B cell (primary cell): ENCODE measurements at places on chromosomes 3 and 15. TPM values are rescaled to one million over a fixed set of nuclear protein-coding genes. Genes with fewer than 3 reads are reported as not detected.

The WDR93 gene
- 0.06 TPM in 1 of 2 replicates, not detected in the other for polyA plus RNA-seq

The ERC2 gene
- polyA plus RNA-seq, result not detected in 2 replicates

The CPN2 gene
- polyA plus RNA-seq, result not detected in 2 replicates

The CLRN1 gene
- not detected in 2 replicates for polyA plus RNA-seq

The IL5RA gene
- polyA plus RNA-seq, result 0.43 and 2.6 TPM in 2 replicates

The PODXL2 gene
- polyA plus RNA-seq, result 3.1 and 3.2 TPM in 2 replicates

The EFHB gene
- 0.87 and 1.3 TPM in 2 replicates for polyA plus RNA-seq

The GP9 gene
- polyA plus RNA-seq, result 0.45 TPM in 1 of 2 replicates, not detected in the other

The SCN11A gene
- 0.07 and 0.14 TPM in 2 replicates for polyA plus RNA-seq

GRCh38 chr3:51375571-51375970 lies 9.5 kb upstream of the MANF start:
- DNase-seq, result no peak

GRCh38 chr3:12420393-12420792 lies 63.9 kb upstream of the TSEN2 start:
- no peak for DNase-seq

- DNase-seq, result no peak
Observed at GRCh38 chr3:25481386-25481785, 53.3 kb downstream of the RARB start.

DNA sequence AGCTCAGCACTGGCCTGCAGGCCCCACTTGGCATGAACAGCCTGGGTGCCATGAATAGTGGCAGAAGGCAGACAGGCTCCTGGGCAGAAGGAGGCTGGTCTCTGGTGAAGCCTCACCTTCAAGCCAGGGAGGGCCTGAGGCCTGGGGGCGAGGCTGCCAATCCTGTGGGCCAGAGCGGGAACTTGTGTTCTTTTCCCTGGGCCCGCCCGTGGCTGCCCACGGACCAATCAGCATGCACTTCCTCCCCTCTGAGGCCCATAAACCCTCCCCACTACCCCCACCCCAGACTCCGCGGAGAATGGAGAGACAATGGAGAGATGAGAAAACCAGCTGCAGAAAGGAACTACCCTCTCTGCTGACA lies 283.8 kb upstream of the ROBO1 start:
- DNase-seq, result no peak

DNA sequence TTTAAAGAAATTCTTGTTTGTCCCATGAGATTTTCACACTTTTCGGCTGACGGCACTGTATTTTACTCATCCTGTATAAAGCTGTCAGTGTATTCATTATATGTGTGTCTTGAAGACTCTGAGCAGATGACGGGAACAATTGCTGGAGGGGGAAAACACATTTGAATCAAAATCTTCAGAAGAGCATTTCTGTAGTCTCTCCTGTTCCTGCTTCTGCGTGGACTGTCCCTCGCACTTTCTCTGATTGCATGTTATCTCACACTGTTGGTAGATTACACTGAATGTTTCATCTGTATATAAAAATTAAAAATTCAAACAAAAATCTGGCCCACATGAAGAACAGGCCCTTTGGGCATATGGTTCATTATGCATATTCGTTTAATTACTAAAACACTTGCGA lies 184.9 kb downstream of the MCTP2 start:
- no peak for DNase-seq

DNA sequence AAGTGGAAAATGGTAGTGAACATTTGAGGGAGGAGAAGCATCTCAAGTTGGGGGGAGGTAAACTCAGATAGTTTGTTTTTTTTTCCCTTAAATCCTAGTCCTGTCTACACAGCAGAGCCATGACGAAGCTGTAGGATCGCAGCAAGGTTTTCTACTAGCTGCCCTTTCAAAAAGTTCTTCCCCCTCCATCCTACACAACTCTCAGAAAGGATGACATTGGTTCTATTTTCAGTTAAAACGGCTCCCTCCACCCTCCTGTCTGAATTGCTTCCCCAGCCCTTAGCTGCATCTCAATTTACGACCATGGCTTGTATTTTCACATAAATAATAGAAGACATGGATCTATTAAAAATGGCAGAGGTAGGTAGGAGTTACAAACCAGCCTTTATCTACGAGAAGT lies 2.2 kb downstream of the HOMER2 start:
- DNase-seq, result no peak

DNA sequence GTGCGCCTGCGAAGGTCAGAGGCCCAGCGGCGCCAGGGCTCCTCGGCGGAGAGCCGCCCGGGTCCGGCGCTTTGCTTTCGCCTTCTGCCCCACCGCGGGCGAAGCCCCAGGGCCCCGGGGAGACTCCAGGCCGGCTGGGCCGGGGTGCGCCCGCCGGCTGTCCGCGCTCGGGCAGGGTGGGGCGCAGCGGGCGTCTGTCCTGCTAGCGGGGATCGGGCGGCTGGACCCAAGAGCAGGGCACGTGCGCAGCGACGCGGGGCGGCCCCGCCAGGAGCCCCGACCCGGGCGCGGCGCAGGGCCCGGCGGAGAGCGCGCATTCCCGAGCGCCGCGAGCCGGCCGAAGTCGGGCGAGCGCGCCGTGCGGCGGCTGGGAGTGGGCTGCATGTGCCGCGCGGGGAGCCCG lies 569 bp upstream of the ALDH1A3 start:
- DNase-seq, result no peak

DNA sequence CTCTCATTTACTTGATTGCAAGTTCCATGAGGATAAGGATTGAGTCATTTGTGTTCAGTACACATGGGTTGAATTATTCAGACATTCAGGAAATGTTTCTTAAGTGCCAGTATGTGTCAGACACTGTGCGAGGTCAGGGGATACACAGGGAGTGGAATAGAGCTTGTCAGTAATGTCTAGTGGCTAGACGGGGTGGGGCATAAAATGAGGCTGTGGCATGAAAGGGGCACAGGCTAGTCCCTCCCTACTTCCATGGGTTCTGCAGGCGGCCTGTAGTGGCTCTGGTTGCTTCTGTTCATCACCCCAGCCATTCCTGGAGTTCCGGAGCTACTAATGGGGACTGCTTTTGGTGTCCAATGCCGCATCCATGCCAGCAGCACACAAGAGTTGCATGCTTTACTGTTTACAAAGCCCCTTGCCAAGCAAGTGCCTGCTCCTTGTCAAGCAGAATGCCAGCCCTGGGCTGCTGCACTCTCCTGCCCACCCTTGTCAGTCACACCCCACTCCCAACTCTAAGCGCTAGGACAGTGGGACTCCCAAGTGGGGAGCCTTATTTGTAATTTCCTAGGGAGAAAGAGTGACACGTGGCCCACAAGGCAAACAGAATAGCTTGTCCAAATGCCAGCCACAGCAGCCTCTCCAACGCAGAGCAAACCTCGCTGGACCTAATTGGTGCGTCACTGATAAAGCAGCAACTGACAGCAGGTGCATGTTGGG lies 70.8 kb downstream of the RAB11A start:
- DNase-seq, result no peak

GRCh38 chr3:111392894-111393398 lies 149.1 kb upstream of the CD96 start:
- DNase-seq, result peak; percentile 34

- DNase-seq, result no peak
Observed at GRCh38 chr3:177906126-177906511, 630.1 kb upstream of the KCNMB2 start.

- no peak for DNase-seq
Observed at GRCh38 chr3:8095724-8096123, 405.9 kb upstream of the LMCD1 start.

GRCh38 chr3:107208100-107208499 lies 169.1 kb upstream of the CCDC54 start:
- DNase-seq, result no peak

GRCh38 chr3:115825046-115825445 lies 201.7 kb downstream of the GAP43 start:
- no peak for DNase-seq

DNA sequence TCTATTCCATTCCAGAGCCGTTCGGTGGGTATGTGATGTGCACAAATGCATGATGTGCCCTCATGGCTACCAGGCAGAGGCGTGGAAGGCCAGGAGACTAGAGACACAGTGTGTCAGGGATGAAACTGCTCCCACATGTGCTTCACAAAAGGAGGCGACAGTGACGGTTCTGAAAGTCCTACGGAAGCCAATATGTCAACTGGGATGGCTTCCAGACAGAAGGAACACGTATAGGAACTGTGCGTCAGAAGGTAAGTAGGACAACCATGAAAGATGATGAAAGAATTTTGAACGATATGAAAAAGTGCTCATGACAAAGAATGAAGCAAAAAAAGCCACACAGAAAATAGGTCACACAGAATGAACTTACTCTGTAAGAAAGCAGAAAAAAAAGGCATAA lies 34.1 kb downstream of the GLB1 start:
- no peak for DNase-seq

DNA sequence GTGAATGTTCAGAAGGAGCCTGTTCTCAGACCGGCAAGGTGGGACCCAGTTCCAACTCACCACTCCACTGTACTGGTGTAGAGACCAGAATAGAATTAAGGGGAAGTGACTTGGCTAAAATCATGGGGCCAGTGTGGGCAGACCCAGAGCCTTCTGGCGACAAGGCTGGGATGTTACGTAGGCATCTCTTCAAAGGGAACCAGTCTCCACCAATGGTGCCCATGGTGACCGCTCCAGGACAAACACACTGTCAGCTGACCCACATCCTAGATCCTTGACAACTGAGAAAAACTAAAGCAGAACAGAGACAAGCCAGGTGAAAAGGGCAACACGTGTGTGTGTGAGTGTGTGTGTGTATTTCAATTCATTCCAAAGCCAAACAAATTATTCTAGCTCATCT lies 321.7 kb upstream of the FRG2C start:
- no peak for DNase-seq

DNA sequence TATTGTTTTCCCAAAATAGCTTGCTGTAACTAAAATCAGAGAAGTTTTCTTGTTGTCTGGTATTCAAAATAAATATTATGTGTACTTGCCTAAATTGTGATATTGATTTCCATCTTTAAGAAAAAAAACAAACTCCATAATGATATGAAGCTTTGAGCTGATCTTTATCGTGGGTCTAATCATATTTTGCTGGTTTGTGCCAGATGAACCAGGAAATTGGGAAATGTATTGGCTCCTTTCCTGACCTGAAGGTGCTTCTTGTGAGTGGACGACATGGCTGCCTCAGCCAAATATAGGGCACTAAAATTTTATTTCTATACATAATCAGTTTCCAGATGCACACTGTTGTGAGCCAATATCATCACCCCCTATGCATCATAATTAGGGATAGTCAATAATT lies 113.3 kb downstream of the DIPK2A start:
- no peak for DNase-seq

- no peak for DNase-seq
Observed at GRCh38 chr3:64686446-64686908, 1.3 kb downstream of the ADAMTS9 start.

DNA sequence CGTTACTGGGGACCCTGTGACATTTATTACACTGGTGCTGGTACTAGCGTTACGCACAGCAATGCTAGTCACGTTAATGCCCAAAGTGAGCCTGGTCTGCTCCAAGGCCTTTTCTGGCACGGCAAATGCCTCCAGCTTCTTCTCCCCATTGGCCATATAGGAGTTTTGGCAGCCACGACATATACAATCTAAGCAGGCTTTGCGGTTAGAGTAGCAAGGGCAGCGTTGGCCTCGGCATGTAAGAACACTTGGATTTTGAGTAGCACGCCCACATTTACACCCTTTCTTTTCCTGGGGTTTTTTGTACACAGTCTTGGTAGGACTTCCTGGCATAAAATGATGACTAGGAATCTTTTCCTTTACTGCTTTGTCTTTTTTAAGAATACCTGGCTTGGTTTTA lies 44.9 kb downstream of the MSL2 start:
- DNase-seq, result no peak

DNA sequence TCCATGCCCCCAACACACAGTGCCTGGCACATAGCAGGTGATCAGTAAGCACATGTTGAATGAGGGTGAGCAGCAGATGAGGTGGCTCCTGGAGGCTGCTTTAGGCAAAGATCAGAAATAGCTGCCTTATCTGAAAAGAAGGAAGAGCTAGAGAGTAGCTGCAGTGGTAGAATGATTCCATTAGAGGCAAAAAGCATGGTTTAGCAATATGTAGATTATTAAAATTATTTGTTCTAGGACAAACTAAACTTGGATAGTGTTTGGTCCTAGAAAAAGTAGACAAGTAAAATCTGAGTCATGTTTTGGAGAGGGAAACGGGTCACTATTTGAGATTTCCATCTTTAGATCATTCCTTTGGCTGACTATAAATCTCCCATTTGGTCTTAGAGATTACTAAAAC lies 32.1 kb downstream of the KIF7 start:
- no peak for DNase-seq

GRCh38 chr3:61111825-61112224 lies 139.4 kb downstream of the FHIT start:
- DNase-seq, result no peak

DNA sequence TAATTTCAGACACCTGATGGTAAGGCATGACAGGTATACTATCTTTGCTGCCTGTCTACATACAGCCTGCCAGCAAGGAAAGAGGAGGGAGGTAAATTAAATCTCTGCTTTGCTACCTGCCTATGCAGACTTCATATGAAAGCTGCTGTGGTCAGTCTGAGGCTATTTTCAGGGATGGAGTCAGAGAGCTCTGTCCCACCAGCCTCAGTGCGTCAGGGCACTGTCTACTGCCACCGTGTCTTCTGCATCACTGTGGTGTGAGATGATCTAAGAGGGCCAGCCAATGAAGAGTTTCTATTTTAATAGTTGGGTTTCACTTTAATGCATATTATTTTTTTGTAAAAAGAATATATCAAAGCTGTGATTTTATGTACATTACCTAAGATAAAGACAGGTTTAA lies 125.6 kb downstream of the CADPS start:
- no peak for DNase-seq

- DNase-seq, result no peak
Observed at GRCh38 chr3:189304465-189305351, 132.9 kb downstream of the TPRG1 start.

DNA sequence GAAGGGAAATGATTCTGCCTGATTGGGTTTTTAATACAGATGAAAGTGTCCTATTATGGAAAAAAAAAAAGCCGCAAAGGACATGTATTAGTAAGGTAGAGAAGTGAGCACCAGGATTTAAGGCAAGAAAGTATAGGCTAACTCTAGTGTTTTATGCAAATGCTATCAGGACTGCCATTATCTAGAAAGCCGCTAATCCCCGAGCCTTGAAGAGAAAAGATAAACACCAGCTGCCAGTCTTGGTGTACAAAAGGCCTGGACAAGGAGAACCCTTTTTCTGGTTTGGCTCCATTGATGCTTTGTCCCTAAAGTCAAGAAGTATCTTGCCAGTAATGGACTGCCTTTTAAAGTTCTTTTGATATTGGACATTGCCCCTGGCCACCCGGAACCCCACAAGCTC lies 8.6 kb upstream of the TRIM59 start:
- no peak for DNase-seq
